ENCODE measurements at places on chromosomes 6 and 20.

DNA sequence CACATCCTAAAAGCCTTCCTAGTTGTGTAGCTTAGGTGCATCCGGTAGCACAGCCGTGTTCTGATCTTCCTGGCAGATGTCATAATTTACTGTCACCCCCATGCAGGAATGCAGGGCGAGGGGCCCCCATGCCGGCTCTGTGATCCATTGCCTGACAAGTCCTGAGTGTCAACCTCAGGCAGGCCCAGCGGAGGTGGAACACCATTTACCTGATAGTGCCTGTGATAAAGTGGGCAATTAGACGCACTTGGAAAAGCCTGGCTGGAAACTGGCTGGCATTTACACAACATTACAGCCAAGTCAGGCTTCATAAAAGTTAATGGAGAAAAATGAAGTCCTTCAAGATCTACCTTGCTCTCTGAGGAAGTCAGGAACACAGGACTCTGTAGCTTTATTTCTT lies 521.4 kb upstream of the JAG1 start:
- DNase-seq: no peak

GRCh38 chr6:105493736-105494135 lies 90.9 kb upstream of the PREP start:
- no peak for DNase-seq

- DNase-seq: no peak
Observed at GRCh38 chr6:90220273-90220672, 76.4 kb downstream of the BACH2 start.

DNA sequence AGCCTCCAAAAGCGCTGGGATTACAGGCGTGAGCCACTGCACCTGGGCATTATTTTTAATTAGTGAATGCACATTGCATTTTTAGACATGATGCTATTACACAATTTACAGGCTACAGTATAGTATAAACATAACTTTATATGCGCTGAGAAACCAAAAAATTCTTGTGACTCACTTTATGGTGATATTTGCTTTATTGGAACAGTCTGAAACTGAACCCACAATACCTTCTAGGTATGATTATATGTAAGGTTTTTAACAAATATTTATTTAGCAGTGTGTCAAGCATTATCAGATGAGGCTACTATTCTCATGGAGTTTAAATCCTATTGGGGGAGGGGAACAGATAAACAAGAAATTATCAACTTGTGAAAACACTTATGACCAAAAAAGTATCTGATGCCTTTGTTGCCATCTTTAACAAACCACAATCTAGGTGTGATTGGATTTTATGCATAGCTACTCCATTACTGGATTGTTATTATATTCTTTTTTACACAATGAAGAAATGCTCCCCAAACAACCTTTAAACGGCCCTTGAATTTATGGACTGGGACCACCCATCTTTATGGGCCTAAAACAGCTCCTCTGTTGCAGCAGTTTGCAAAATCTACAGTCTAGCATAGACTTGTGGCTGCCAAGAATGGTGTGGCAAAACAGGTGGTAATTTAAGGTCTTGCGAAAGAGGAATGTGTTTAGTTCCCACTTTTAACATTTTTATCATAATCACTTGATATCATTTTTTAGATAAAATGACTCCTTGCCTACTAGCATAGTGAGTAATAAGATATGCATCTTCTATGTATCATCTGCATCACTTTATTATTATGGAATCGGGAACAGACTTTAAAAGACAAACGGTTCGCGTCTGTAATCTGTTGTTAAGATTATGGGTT lies 159.2 kb upstream of the C6orf118 start:
- no peak for DNase-seq

DNA sequence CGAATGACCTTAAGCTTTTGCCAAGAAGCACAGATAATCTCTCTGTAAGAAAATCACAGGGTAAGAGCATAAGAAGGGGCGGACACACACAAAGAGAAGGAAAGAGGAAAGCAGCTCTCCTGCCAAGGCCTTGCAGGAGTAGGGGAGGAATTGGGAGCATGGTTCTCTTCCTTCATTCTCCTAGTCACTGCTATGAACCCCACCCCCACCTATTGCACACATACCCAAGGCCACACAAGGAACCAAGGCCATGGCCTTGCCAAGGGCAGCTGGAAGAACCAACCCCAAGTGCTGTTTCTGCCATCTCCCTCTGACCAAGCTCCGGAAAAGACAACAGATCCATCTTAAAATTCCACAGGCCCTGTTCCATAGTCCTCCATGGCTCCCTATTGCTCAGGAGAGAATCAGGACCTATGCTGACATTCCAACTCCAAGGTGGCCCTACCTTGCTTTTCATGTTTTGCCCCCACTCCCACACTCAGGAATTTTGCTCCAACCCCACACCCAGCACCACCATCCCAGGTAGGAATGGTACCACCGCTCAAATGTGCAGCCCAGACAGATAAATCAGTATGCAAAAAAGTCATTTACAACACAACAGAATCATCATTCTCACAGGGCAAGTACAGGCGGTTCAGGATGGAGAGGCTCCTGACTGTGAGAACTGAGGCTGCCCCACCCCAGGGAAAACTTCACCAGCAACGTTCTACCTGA lies 31.3 kb downstream of the TRAM2 start:
- DNase-seq: no peak

GRCh38 chr20:21126581-21126870 lies 644 bp downstream of the KIZ start:
- DNase-seq: no peak

GRCh38 chr20:54078296-54078984 lies 8.0 kb upstream of the BCAS1 start:
- peak; percentile 57 for DNase-seq

- no peak for DNase-seq
Observed at GRCh38 chr20:62887860-62888239, 26.2 kb upstream of the TCFL5 start.

GRCh38 chr20:34713194-34713943 lies 9.2 kb downstream of the TP53INP2 start:
- peak; percentile 53 for DNase-seq

DNA sequence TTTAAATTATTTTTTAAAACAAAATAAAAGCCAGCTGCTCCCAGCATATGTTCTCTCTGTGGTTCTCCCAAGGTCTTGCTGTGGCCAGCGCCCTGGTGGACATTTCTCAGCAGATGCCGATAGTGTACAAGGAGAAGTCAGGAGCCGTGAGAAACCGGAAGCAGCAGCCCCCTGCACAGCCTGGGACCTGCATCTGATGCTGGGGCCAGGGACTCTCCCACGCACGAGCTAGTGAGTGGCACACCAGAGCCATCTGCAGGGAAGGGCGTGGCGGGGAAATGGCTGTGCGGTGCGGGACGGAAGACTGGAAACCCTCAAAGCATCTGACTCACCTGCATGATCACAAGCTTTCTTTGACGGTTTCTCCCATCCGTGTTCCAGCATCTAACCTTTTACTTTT lies 16.5 kb downstream of the GFRA4 start:
- DNase-seq: no peak

DNA sequence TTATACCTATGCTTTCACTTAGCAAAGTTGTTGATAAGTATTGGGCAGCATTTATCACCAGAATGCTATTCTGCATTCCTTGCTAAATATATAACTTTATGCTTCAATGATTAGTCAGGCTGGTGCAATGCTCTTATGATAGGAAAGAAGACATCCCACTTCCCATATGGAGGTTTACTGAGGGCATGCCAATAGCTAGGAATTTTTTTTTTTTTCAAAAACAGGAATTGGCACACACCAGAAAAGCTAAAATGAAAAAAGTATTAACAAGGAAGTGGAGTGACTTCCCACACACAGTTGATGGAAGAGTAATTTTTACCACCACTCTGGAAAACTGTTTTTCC lies 90.8 kb downstream of the FRK start:
- no peak for DNase-seq

DNA sequence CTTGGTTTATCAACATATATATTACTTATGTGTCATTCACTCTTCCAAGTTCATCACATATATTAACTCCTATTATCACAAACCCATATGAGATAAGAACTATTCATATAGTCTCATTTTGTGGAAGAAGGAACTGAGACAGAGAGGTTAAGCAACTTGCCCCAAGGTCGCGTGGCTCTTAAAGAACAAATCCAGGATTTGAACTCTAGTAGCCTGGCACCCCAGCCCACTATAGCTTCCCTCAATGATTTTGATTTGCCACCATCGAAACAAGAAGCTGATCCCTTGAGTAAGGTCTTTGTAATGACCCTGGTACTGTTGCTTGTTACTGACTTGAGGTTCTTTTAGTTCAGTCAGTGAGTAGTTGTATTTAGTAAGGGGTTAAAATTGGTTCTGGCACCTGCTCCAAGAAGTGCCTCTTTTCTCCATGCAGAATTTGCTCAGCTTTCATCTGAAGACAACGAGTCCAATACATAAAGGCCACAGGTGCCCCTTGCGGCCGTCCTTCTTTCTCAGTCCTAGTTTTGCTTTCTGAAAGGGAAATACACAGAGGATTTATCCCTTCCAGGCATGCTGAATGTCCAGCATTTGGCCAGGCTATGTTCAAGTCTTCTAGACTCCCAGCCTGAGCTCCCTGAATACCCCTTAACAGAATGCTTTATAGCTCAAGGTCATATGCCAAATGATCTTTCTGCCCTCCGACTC lies 253.0 kb downstream of the TBC1D7 start:
- no peak for DNase-seq

DNA sequence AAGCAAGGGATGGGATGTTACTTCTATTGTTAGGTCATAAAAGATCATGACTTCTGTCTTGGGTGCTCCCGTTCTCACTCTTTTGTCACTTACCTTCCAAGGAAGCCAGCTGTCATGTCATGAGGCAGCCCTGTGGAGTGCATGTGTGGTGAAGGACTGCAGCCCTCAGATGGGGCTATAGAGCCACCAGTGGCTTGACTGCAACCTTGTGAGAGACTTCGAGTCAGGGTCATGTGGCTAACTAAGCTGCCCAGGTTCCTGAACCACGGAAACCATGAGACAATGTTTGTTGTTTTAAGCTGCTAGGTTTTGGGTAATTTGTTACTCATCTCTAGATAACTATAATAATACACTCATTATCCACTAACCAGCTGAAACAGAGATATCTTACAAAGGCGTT lies 477.1 kb downstream of the BTBD3 start:
- DNase-seq: no peak

GRCh38 chr6:138727182-138727581 lies 46.4 kb upstream of the CCDC28A start:
- DNase-seq: no peak

GRCh38 chr20:49762940-49763766 lies 49.5 kb upstream of the B4GALT5 start:
- no peak for DNase-seq

DNA sequence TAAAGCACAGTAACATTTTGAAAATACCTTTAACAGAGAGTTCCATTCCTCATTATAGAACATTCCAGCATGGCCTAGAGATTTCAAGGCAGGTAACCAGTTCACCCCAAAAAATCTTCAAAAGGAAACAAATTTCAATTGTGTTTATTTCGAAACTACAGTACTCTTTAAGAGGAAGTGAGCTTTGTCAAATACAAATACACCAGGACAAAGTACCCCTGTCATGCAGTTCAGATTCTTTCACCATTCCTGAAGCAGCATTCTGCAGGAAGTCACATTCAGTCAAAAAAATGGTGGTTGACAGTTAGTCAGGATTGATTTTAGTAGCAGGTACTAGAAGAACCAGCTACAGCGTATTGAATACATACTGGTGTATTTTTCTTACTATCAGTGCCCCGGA lies 89.6 kb upstream of the RIN2 start:
- no peak for DNase-seq

DNA sequence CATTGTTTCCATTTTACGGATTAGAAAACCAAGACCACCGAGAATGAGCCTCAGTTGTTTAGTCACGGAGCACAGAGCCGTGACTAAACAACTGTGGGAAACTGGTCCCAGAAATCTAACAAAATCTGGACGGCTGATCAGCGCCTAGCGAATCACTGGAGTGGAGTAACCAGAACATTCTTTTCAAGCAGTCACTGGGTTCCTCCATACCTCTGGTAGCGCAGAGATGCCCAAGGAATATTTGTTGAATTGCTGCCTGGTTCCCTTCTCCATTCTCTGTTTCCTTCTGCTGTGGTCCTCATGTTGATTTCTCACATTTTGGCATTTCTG lies 62.0 kb downstream of the GPX5 start:
- no peak for DNase-seq

DNA sequence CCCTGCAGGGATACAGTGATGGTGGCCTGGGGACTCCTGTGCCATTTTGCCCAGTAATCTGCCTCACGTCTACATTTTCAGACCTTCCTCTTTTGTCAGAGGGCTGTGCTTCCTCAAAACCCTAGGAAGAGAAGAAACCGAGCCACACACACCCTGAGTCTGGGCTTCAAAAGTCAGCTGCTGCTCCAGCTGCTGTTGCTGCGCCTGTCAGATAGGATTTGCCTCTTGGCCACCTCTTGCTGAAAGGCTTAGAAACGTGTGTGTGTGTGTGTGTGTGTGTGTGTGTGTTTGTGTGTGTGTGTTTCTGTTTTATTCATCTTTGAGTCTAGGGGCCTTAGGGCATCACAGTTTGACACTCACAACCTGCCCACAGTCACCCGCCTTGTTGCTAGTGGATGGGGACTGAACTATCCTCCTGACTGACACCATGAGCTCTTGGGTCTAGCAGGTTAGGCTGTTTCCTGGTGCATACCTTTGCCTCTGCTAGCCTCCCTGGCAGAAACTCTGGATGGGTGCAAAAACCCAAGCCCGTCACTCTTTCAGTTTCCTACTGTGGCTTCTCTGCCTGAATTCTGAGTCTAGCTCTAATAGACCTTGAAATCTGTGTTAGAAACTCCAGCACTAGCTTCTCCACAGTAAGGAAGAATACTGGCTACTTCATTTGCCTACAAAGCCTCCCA lies 94.9 kb upstream of the CEP85L start:
- no peak for DNase-seq

- DNase-seq: no peak
Observed at GRCh38 chr6:117204903-117205302, 60.5 kb upstream of the VGLL2 start.

Measured in activated CD4-positive, alpha-beta T cell treated with anti-CD3 and anti-CD28 coated beads, Interleukin-10, Interleukin-2, amounts not matched to agents 100 ng/mL and 50 ng/mL, durations not matched to agents 16 hours and 8 hours (primary cell).